ENCODE measurements at places on chromosomes 11 and 22.

DNA sequence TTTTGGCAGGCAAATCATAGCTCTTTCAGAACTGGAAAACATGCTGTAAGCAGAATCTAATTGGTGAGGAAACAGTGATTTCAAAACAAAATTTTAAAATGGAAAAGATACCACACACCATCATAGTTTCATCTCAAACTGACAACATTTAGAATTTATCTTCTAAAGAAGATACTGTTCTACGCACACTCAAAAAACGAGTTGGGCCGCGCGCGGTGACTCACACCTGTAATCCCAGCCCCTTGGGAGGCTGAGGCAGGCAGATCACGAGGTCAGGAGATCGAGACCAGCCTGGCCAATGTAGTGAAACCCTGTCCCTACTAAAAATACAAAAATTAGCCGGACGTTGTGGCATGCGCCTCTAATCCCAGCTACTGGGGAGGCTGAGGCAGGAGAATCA lies 44.2 kb upstream of the ADSL start:
- DNase-seq = no peak

DNA sequence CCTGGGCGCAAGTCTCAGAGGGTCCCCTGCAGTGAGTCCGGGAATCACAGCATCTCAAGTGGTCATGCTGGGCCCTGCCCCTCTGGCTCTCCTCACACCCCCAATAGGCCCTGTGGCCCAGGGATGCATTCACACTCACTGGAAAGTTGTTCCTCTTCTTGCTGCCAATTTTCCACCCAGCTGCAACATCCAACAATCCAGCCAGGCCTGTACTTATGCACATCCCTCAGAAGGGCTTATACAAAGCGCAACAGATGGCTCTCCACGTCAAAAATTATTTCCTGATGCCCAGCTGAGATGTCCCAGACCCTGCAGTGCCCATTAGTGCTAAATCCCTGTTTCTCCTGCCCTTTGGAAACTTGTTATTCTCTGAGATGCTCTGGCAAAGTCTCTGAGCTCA lies 407.8 kb upstream of the NARS2 start:
- DNase-seq = no peak

- no peak for DNase-seq
Measured at GRCh38 chr22:21102659-21103267, 57.0 kb downstream of the LRRC74B start.

- DNase-seq = no peak
Measured at GRCh38 chr11:89205378-89205777, 27.7 kb downstream of the TYR start.
